T-helper 2 cell (primary cell): ENCODE measurements at places on chromosomes 7 and 10.

DNA sequence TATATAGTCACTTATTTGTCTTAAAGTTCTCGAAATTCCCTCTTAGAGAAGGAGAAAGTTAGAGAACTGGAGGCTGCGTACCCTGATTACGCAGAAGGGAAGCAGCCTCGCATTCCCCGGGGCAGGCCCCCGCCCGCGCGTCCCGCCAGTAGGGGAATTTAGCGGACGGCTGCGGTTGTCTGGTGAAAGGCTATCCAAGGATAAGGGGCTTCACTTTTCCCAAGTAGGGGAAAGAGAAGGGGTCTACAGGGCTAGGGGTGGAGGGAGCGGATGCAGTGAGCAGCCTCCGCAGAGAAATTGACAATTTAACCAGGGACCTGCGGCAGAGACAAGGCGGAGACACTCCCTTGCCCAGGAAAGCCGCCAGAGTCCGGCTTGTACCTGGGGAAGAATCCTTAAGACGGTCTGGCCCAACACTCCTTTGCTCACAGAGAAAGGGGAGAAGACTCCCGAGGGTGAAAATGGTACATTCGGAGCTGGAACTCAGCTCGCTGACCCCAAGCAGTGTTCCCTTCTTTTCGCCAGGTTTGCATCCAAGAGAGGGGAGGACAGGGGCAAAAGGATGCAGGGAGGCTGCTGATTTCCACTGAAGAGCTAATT lies 994 bp upstream of the MAGI2 start:
- no peak for DNase-seq

GRCh38 chr7:30842542-30843451 lies 68.9 kb upstream of the AQP1 start:
- no peak for DNase-seq

DNA sequence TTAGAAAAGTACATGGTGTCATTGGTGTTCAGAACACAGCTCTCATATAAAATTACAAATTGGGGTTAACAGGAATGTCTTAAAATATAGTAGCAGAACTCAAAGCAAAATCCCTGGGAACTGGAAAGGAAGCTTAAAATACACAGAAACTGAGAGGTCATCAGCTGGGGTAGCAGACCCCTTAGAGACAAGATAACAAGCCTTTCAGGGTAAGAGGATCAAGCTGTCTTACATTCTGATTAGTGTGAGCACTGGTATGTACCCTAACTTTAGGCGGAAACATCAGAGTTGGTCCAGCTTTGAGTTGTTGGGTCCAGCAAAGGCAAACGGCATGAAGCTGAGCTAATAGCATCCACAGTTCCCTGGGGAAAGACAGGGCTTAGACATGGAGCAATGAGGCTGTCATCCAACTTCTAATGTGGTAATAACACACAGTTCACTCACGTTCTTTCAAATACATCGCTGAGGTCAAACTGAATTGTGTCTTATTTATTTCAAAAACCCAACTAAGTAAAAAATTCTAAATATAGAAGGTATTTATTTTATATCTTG lies 32.6 kb downstream of the ARHGAP21 start:
- no peak for DNase-seq

DNA sequence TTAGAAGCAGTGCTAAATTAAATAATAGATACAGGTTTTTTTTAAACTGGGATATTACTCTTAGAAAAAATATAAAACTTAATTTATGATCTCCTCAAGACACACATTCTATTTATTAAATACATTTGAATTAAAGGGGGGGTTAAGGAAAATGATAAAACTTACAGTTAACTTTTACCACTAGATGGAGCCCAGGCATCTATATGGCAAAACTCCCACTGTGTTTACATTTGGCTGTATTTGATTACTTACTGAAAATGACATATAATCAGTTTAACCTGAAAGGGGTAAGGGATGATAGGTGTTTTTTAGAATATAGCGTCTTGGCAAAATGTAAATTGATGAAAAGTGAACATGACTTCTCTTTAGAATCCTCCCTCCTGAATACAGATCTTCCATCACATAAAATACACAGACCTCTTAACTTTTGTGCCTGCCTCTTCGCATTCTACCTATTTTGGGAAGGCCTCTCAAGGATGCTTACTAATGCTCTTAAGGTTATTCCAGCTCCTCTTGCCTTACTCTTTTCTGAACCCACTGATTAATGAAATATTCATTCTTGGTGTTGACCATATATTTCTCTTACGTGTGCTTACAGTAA lies 235.7 kb downstream of the AGMO start:
- DNase-seq, result no peak

DNA sequence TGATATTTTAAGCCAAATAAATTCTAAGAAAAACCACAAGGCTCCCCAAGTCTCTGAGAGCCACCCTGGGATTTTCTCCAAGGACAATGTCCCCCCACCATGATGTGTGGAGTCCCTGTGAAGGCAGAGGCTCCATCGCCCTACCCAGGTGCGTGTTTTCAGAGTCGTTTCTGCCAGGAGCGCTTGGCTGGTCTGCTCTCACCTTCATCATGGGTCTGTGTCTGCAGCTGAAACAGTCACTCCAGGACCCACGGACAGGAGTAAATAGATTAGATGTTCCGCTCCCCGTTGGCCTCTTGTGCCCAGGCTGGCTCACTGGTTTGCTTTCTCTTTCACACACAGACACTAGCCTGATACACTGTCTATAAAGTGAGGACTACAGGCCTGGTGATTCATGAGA lies 217.5 kb downstream of the SFMBT2 start:
- no peak for DNase-seq
